Common myeloid progenitor, CD34-positive (primary cell): ENCODE measurements at places on chromosomes 7 and 10.

DNA sequence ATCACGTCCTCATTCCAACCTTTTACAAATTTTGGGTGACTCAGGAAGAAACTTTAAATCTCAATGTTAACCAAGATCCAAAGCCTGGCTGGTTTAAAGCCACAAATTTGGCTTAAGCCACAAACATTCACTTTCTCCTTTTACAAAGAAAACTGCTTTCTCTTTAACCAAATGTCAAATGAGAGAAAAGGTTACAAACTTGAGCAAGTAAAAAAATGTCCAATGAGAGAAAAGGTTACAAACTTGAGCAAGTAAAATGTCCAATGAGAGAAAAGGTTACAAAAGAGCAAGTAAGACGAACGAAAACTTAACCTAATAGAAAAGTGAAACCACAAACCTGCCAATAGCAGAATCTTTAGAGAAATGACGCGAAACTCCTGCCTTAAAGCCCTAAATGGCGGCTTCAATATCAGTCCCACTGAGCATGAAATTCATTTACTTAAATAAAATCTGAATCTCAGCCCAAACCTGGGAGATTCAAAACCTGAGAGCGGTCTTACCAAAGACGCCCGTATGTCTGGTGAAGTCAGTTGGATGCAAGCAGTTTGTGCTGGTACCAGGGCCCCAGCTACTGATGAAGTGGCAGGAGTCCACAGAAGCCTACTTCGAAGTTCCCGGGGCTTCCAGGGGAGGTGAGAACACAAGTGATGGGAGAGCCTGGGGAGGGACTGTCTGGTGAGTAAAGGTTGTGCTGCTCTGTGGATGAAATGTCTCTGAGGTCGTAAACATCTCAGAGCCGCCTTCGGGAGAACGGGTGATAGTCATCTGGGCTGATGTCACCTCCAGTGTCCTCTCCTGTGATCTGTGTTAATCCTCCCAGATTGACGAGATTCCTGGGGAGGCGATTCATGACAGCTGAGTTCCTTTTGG is 74.6 kb downstream of the PAXIP1 start:
- peak; percentile 96 for DNase-seq
- no peaks in the 10 kb centered on the region for H3K36me3 ChIP-seq
- peak overlapping the region; percentile 85 for H3K27ac ChIP-seq
- H3K4me3 ChIP-seq = peak overlapping the region; percentile 97
- H3K27me3 ChIP-seq = peaks cover 4% of the 10 kb centered on the region
- H3K4me1 ChIP-seq = peaks cover 16% of the 10 kb centered on the region

DNA sequence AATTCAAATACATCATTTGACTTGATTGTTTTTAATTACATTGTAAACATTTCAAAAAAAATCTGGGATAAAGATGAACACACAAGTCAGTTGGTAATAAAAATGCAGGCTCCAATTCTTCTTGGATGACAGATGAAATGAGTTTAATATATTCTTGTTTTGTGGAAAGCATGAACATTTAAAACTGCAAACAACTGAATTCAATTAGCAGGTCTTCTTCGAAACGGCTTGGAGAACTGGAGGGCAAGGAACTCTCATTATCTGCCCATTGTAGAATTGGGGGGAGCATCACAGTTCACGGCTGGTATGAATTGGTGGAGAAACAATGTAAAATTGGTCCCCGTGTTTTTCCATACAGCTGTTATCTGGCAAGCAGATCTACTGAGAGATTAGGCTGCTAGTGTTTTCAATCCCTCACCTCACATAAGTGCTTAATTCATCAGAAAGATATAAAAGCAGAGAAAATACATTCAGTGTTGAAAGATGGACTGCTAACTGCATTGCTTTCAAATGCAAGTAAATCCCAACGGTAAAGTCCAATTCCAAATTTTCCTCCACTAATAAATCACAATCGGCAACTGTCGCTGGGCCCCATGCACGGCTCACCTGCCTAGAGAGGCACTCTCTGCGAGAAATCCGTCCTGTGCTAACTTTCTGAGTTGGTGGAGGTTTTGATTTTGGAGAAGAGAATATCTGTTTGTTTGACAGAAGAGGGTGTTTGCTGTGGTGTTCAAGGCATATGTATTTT is 199.5 kb downstream of the ZNF438 start:
- no peak for DNase-seq
- no peaks in the 10 kb centered on the region for H3K36me3 ChIP-seq

- H3K27me3 ChIP-seq = peaks cover 11% of the 10 kb centered on the region
- DNase-seq = peak; percentile 65
- peak overlapping the region; percentile 63 for H3K4me3 ChIP-seq
- H3K27ac ChIP-seq = no peak overlapping the region
- H3K4me1 ChIP-seq = no peaks in the 10 kb centered on the region
Observed at GRCh38 chr10:484925-485661, 204.4 kb downstream of the DIP2C start.

DNA sequence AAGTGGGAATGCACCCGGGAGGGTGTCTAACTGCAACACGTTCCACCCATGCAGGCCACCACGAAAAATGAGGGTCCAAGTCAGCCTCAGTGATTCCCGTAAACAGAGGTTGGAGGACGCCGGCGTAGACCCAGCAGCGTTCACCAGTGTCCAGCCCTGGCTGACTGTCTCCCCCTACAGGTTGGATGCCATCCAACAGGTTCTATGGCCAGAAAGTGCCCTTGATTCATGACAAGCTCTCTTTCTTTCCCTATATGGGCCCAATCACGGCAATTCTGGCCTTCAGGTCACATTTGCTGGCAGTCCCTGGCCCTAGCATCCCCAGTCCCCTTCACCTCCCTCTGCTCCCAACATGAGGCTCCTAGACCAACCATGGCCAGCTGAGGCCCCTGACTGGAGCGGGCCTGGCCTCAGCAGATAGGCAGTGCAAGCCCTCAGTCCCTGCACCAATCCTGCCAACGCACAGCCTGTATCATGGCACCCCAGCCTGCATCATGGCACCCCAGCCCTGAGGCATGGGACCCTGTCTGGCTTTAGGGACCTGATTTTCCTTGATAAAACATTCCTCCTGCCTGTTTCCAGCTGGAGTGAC is 227.4 kb downstream of the GRID1 start:
- no peaks in the 10 kb centered on the region for H3K4me1 ChIP-seq
- peak; percentile 18 for DNase-seq
- no peaks in the 10 kb centered on the region for H3K36me3 ChIP-seq
